ENCODE measurements at places on chromosomes 4 and X.

DNA sequence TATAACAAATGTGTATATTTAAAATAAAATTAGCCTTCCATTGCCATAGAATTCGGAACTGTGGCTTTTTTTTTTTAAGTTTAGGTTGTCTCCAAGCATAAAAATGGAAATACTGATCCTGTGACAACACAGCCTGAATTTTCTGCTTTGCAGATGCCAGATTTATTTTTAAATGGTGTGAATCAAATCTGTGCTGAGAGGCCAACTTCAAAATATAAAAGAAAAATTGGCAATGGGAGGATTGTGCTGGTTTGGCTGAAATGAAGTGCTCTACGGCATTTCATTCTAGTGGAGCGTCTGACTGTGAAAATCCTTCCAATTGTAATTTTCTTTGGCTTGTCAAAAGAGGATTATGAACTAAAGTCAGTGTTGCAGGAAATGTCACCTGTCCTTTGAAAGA is 580.3 kb upstream of the ZFP42 start:
- peak; percentile 50 for DNase-seq
- H3K27me3 ChIP-seq: no peaks in the 10 kb centered on the region
- peak overlapping the region; percentile 68 for H3K27ac ChIP-seq
- H3K4me3 ChIP-seq: no peak overlapping the region
- peaks cover 24% of the 10 kb centered on the region for H3K4me1 ChIP-seq
- H3K36me3 ChIP-seq: no peaks in the 10 kb centered on the region

GRCh38 chr4:52657292-52657617 is 1.8 kb downstream of the USP46 start:
- H3K36me3 ChIP-seq: peaks cover under 1% of the 10 kb centered on the region
- H3K27me3 ChIP-seq: no peaks in the 10 kb centered on the region
- H3K4me3 ChIP-seq: peak overlapping the region; percentile 97
- peaks cover 28% of the 10 kb centered on the region for H3K4me1 ChIP-seq
- H3K27ac ChIP-seq: peak overlapping the region; percentile 78

DNA sequence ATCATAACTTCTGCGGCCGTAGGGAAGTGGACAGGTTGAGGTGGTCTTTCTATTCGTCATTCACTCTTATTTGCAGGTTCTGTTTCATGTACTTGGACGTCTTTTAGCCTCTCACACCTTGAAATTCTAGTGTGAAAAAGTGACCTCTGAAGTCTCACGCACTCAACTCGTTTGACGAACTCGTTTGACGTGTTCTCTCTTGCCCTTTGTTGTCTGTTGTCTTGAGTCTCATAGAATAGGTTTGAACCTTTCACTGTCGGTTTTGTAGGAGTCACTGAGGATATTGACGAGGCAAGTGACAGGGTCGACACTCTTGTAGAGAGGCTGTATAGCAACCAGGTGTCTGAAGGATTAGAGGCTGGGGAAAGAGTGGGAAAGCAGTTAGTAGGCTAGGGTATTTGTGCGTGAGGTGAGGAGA is 1.1 kb upstream of the PGRMC2 start:
- peak overlapping the region; percentile 74 for H3K27ac ChIP-seq
- H3K36me3 ChIP-seq: peaks cover 10% of the 10 kb centered on the region
- peaks cover 8% of the 10 kb centered on the region for H3K4me1 ChIP-seq
- peak; percentile 42 for DNase-seq

GRCh38 chr4:178745203-178745602 is 1303.0 kb upstream of the AGA start:
- no peaks in the 10 kb centered on the region for H3K27me3 ChIP-seq
- H3K4me3 ChIP-seq: no peak overlapping the region
- DNase-seq: no peak
- H3K4me1 ChIP-seq: no peaks in the 10 kb centered on the region
- H3K36me3 ChIP-seq: no peaks in the 10 kb centered on the region
